ENCODE measurements at places on chromosomes 12 and 14. TPM values are rescaled to one million over a fixed set of nuclear protein-coding genes. Genes with fewer than 3 reads are reported as not detected.

The TGFB3 gene
- 1.1 TPM for total RNA-seq

The DNAH10 gene
- 0.22 TPM for total RNA-seq

The RTL1 gene
- not detected for total RNA-seq

The MLXIP gene
- 35.6 TPM for total RNA-seq

The CLEC1B gene
- total RNA-seq, result not detected

The LBHD2 gene
- not detected for total RNA-seq

The MYRFL gene
- total RNA-seq, result not detected

The RAB3IP gene
- 31.5 TPM for total RNA-seq
